Fibroblast of pulmonary artery (primary cell): ENCODE measurements at places on chromosomes 11 and 22.

DNA sequence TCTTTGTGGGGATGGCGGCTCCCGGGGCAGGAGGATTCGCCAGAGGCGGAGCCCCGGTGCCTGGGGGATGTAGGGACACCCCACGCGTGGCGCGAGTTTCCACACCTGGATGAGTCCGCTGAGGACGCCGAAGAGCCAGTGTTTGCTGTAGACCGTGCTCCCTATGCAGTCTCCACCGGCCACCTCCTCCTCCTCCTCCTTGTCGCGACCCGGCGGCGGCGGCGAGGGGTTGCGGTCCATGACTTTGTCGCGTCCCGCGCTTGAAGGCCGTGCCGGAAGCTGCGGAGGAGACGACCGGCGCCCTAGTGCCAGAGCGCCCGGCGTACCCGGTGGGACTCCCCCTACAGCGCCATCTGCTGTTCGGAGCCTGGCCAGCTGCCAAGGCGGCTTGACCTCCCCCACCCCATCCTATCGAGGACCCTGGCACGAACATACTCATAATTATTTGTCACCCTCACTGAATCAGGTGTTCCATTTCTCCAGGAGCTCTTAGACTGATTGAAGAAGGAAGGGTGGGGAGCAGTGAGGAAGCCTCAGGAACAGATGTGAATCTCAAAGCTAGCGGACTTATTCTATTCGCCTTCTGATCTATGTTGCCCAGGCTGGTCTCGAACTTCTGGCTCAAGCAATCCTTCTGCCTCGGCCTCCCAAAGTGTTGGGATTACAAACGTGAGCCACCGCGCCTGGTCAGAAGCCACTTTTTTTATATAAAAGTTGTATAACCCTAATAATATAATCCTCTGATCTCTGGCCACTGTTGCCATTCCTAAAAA is at the start of gene SAAL1:
Gene SAAL1, minus strand, starts transcription at position 281 of the 773 bp plus-strand sequence. Its CDS starts 41 bp downstream, at position 240.
- DNase-seq: peak; percentile 75

GRCh38 chr11:74018331-74019005 is 9.6 kb upstream of the UCP3 start:
- peak; percentile 91 for DNase-seq

- no peak for DNase-seq
Measured at GRCh38 chr22:33220476-33221080, 162.4 kb upstream of the SYN3 start.

DNA sequence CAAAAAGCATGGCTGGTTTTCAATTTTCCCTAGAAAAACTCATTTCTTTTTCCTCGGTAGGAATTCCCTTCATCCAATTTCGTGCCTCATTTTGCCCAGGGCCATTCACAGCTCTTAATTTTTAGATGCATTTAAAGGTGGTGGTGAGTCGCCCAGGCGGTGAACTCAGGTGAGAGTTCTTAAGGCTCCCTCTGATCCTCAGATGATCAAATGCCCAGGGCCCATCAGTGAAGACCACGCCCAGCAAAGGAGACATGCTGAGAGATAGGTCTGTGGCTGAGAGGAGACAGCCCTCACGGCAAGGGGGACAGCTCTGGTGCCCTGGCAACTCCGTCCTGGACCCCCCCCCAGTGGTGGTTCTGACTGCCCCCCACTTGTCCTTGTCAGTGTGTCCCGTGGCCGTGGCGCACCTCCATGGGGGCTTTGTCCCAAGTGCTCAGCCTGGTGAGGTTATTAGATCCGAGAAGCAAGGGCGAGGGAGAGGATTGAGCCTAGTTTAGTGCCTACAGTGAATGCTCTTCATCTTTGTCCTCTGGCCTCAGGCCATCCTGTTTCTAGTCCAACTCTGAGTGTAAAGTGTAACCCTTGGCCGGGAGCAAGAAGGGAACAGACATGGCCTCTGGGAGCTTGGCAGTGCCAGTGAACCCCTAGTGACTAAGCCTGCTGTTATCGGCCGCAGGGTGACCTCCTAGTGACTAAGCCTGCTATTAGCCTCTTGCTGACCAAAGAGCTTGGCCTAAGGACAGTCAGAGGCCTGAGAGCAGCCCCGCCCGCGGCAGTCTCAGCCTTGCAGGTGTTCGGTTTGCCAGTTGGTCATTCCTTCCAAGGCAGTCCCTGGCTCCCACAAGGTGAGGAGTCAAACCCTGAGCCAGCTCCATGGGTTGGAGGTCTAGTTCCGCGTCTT is 83.5 kb downstream of the CTTN start:
- no peak for DNase-seq

GRCh38 chr22:26393929-26394328 is 35.1 kb upstream of the ASPHD2 start:
- DNase-seq: no peak

- no peak for DNase-seq
Measured at GRCh38 chr11:67274768-67275605, 8.7 kb downstream of the GRK2 start.

DNA sequence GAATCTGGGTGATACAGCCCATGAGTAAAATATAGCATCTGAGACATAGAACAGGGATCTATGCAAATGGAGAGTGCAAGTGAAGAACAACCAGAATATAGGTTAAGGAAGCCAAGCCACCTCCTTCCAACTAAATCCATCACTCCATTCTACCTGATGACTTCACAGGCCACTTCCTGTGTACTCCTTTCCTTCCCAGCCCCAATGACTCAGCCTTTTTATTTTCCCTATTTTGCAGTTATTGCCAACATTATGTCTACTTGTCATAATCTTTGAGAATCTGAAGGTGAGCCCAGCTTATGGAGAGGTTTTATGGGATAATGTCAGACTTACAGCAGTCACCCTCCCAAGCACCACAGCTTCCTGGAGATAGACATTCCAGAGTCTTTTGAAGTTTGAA is 1.4 kb upstream of the OR52M1 start:
- DNase-seq: peak; percentile 1

GRCh38 chr11:122167100-122167499 is 51.1 kb upstream of the BLID start:
- peak; percentile 88 for DNase-seq

DNA sequence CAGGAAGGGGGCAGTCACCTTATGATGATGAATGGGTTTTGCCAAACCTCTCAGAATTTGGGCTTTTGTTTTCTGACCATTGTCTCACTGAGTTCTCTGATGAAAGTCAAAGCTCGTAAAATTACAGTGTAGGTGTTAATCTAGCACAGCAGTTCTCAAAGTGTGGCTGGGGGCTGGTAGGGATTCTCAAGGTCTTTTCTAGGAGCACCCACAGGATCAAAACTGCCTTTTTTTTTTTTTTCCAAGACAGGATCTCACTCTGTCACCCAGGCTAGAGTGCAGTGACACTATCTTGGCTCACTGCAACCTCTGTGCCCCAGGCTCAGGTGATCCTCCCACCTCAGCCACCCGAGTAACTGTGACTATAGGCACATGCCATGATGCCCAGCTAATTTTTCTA is 66.1 kb downstream of the C22orf31 start:
- DNase-seq: no peak
